ENCODE measurements at places on chromosomes 4 and X. TPM values are rescaled to one million over a fixed set of nuclear protein-coding genes. Genes with fewer than 3 reads are reported as not detected.

The SPIN4 gene
- 8.3 TPM for total RNA-seq

The WDFY3 gene
- 50.8 TPM for total RNA-seq

The CHIC1 gene
- 8.5 TPM for total RNA-seq

The CYBB gene
- 18.6 TPM for total RNA-seq

The NKX6-1 gene
- not detected for total RNA-seq

The MID1 gene
- total RNA-seq, result 44.9 TPM

The SUV39H1 gene
- total RNA-seq, result 16.8 TPM

The BST1 gene
- total RNA-seq, result 9.2 TPM

The SLC39A8 gene
- total RNA-seq, result 75.4 TPM

The SPANXC gene
- not detected for total RNA-seq

The RAI2 gene
- 4.8 TPM for total RNA-seq

The CFAP99 gene
- 0.32 TPM for total RNA-seq

The DTHD1 gene
- 0.08 TPM for total RNA-seq

The MXD4 gene
- total RNA-seq, result 36.7 TPM

The PHOX2B gene
- not detected for total RNA-seq

The GPR119 gene
- total RNA-seq, result 0.32 TPM

The EDA2R gene
- 0.82 TPM for total RNA-seq

The CXorf66 gene
- total RNA-seq, result not detected

The SYTL5 gene
- total RNA-seq, result 7.1 TPM

The ETDB gene
- not detected for total RNA-seq

The WDR1 gene
- 437 TPM for total RNA-seq

The TXK gene
- 0.72 TPM for total RNA-seq

The CTAG1A gene
- not detected for total RNA-seq

The PPP1R2C gene
- not detected for total RNA-seq

The ODAPH gene
- total RNA-seq, result not detected

The DDX60 gene
- 22.6 TPM for total RNA-seq

The FGF2 gene
- 5.0 TPM for total RNA-seq

The SLITRK4 gene
- total RNA-seq, result 0.32 TPM

The PRKG2 gene
- 1.8 TPM for total RNA-seq

The PTTG2 gene
- 0.91 TPM for total RNA-seq

The HTN3 gene
- total RNA-seq, result not detected

The SH3BP2 gene
- total RNA-seq, result 70.8 TPM

The UGT8 gene
- total RNA-seq, result 54.0 TPM

The ADRA2C gene
- total RNA-seq, result 0.61 TPM

The GAGE1 gene
- not detected for total RNA-seq

The TCEAL7 gene
- 4.0 TPM for total RNA-seq

The SLC25A31 gene
- total RNA-seq, result not detected

The P2RY8 gene
- total RNA-seq, result 1.3 TPM

The ZNF711 gene
- 1.0 TPM for total RNA-seq

The RAB41 gene
- not detected for total RNA-seq

The EMCN gene
- total RNA-seq, result 2.8 TPM

The REPS2 gene
- 17.6 TPM for total RNA-seq

The OPRPN gene
- not detected for total RNA-seq

The TAF7L gene
- not detected for total RNA-seq

The PROM1 gene
- total RNA-seq, result 63.9 TPM

The SOWAHB gene
- total RNA-seq, result 25.7 TPM

The ZFYVE28 gene
- 31.6 TPM for total RNA-seq

The LIMCH1 gene
- total RNA-seq, result 14.4 TPM

The CCDC158 gene
- total RNA-seq, result not detected

The CENPVL2 gene
- total RNA-seq, result not detected

The GPR143 gene
- 0.62 TPM for total RNA-seq

The SEPSECS gene
- total RNA-seq, result 13.1 TPM

The RPS6KA6 gene
- total RNA-seq, result 10.6 TPM

The PRR32 gene
- total RNA-seq, result not detected

The TEX11 gene
- 1.0 TPM for total RNA-seq

The NXF2 gene
- total RNA-seq, result not detected

The TEX13D gene
- total RNA-seq, result not detected

The TRPC3 gene
- not detected for total RNA-seq

All from colonic mucosa (tissue), 4 donors.